Transverse colon (tissue), 4 donors: ENCODE measurements at places on chromosomes 12 and 14.

- no peak for DNase-seq
Measured at GRCh38 chr12:43104494-43104893, 447.5 kb downstream of the ADAMTS20 start.

DNA sequence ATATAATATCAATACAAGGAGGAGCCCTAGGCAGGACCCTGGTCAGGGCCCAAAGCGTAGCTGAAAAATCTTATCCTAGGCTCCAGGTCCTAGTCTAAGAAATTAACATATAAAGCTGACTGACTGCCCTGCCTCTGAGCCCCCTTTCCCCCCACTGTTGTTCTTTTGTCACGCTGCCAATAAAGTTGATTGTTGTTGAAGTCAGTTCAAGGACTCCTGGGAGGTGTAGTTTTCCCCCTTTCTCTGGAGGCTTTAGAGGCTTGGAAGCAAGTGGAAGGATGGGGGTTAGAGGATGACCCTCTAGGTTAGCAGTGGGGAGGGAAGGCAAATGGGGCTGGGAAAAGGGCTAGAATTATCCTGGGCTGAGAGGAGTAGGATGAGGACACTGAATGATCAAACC lies 3.2 kb downstream of the PPP1R1A start:
- no peak for DNase-seq

GRCh38 chr12:31951939-31952338 lies 7.3 kb upstream of the RESF1 start:
- no peak for DNase-seq

GRCh38 chr14:87613881-87614280 lies 379.1 kb downstream of the GALC start:
- no peak for DNase-seq

GRCh38 chr12:91988086-91988923 lies 157.3 kb downstream of the BTG1 start:
- DNase-seq, result no peak

GRCh38 chr12:103538397-103538796 lies 42.6 kb upstream of the C12orf42 start:
- no peak for DNase-seq

DNA sequence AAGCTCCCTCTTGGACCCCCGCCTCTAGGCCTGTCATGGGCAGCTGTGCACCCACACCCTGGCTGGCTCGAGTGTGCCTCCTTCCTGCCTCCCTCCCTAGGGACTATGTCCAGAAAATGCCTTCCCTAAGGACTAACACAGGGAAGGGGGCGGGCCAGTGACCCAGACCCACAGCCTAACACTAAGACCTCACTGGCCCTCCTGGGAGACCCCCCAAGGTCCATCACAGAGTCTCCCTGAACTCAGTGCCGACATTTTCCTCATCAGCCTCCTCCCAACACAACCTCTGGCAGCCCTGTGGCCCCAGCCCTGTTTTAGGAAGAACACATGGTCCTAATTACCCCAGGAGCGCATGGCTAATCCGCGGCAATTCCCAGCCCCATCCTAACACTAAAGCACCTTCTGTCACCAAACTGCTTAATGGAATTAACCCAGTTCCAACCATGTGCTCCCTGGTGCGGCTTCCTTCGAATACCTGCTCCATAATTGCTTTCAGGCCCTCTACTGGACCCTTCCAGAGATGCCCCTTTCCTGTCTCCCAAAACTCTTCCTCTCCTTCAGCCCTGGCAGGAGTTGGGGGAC lies 5.6 kb downstream of the MSI1 start:
- no peak for DNase-seq

DNA sequence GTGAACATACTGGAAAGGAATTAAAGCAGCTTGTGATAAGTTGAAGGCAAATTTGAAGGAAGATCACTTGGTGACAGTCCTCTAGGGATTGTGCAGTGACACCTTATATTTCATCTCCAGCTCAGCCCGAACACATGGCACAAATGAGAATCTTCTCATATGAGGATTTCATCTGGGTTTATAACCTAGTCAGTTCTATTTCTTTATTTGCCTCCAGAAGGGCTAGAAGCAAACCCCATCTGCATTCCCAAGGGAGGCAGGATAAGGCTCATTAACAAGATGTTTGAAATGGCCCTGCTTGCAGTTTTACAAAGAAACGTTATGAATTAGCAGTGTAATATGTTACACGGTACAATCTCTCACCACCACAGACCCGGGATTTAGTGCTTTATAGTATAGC lies 90.7 kb upstream of the KRR1 start:
- no peak for DNase-seq

GRCh38 chr12:6233121-6233971 lies 33.1 kb downstream of the CD9 start:
- peak; percentile 82 for DNase-seq

- DNase-seq, result no peak
Measured at GRCh38 chr14:95725685-95726336, 11.9 kb upstream of the TCL1A start.

- DNase-seq, result no peak
Measured at GRCh38 chr14:95300002-95300696, 19.6 kb downstream of the CLMN start.

GRCh38 chr14:39228509-39229221 lies 5.0 kb upstream of the MIA2 start:
- DNase-seq, result no peak

DNA sequence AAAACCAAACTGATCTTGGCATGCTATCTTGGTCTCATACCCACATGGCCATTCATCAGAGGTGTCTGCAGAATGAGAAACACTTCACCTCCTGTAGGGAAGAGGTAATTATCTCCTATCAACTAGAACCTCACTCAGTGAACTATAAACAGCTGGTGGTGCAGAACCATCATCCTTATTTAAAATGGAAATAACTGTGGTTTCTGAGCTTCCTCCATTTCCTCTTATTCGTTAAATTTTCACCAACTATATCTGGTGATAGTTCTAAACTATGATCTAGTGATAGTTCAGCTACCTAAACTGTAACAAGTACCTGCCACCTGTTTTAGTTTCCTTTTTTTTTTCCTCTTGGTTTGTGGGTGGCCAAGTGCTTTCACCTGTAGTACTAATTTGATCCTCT lies 218.5 kb downstream of the FUT8 start:
- no peak for DNase-seq

- no peak for DNase-seq
Measured at GRCh38 chr12:109156586-109156985, 40.2 kb downstream of the ACACB start.

DNA sequence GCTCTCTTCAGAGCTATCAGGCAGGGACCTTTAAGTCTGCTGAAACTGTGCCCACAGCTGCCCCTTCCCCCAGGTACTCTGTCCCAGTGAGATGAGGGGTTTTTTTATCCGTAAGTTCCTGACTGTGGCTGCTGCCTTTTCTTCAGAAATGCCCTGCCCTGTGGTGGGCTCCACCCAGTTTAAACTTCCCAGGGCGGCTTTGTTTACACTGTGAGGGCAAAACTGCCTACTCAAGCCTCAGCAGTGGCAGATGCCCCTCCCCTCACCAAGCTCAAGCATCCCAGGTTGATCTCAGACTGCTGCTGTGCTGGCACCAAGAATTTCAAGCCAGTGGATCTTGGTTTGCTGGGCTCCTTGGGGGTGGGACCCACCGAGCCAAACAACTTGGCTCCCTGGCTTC lies 46.9 kb upstream of the SLC16A7 start:
- DNase-seq, result no peak

- peak; percentile 76 for DNase-seq
Measured at GRCh38 chr12:7129872-7130691, at the start of gene CLSTN3. Gene CLSTN3, plus strand, starts transcription at chr12:7130371. Its CDS starts 278 bp downstream, at chr12:7130649.

- DNase-seq, result no peak
Measured at GRCh38 chr12:52284562-52285171, 6.7 kb downstream of the KRT81 start.

DNA sequence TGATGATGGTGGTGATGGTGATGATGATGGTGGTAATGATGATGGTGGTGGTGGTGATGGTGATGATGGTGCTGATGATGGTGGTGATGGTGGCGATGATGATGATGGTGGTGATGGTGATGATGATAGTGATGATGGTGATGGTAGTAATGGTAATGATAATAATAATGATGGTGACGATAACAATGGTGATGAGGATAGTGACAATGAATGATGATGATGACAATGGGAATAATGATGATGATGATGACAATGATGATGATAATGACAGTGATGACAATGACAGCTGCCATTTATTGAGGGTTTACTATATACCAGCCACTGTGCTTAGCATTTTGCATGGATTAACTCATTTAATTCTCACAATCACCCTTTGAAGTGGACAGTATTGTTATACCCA lies 94.6 kb downstream of the SRRM4 start:
- DNase-seq, result no peak

DNA sequence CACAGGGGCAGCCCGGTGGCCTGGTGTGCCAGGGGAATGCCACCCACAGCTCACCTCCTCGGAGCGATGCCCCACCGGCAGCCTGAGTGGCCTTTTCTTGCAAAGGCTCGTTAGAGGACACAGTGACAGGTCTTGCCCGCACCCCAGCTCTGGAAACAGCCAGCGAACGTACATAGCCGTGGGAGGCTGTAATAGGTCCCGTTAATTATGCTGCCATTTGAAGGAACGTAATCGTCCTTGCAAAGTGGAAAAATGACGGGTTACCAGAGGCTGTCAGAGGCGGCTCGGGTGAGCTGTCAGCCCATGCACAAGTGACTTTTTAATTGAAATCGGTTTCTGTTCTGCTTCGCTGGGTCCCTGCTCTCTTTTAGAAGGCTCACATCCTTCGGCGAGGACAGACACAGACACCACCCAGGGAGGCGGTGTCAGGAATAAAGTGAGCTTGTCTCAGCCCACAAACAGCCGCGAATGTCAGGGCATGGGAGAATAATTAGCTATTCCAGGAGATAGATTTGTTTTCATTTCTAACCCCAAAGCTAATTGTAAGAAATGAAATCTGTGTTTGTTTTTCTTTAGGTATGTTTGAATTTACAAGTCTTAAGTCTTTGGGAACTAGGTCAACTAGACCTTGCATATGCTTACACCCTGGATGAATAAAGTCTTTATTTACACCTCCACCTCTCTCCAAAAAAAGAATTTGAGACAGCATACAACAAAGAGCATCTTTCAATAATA lies 77.2 kb upstream of the RFLNA start:
- DNase-seq, result no peak

- no peak for DNase-seq
Measured at GRCh38 chr12:85621041-85621440, 215.2 kb downstream of the RASSF9 start.

GRCh38 chr12:951176-951575 lies 1.7 kb upstream of the RAD52 start:
- DNase-seq, result peak; percentile 11

- DNase-seq, result no peak
Measured at GRCh38 chr14:54784657-54785056, 118.0 kb downstream of the GCH1 start.

DNA sequence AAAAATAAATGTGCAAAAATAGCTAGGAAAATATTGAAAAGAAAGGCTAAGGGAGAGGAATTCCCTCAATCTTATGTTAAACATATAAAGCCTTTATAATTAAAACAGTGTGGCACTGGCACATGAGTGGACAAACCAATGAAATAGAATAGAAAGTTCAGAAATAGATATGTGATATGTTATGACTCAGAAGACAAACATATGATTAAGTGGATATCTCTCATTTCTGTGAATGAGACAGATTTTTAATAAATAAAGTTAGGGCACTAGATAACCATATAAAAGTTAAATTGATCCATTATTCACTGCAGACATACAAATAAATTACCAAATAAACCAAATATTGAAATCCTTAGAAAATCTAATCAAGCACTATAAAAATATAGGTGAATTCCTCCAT lies 73.0 kb downstream of the ALG10B start:
- no peak for DNase-seq

DNA sequence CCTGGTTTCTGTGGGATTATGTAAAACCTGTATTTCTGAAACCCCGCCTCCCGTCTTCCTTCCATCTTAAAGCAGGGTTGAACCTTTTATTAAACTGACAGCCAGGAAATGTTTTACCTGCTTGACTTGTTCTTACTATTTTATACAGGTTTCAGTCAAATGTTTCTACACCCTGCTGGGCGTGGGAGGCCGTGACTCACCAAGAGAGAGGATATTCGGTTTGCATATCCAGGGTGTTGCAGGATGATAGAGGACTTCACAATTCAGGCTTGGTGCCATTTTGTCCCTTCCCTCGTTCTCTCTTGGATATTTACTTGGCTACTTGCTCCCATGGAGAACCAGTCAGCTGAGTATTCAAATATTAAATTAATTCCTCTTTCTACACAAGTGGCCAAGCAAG lies 69.7 kb downstream of the ARF6 start:
- peak; percentile 75 for DNase-seq

DNA sequence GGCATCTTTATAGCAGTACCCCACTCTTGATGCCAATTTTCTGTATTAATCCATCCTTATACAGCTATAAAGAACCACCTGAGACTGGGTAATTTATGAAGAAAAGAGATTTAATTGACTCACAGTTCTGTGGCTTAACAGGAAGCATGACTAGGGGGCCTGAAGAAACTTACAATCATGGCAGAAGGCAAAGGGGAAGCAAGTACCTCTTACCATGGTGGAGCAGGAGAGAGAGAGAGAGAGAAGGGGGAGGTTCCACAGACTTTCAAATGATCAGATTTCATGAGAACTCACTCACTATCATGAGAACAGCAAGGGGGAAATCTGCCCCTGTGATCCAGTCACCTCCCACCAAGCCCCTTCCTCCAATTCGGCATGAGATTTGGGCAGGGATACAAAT lies 84.4 kb downstream of the SLC24A4 start:
- no peak for DNase-seq

DNA sequence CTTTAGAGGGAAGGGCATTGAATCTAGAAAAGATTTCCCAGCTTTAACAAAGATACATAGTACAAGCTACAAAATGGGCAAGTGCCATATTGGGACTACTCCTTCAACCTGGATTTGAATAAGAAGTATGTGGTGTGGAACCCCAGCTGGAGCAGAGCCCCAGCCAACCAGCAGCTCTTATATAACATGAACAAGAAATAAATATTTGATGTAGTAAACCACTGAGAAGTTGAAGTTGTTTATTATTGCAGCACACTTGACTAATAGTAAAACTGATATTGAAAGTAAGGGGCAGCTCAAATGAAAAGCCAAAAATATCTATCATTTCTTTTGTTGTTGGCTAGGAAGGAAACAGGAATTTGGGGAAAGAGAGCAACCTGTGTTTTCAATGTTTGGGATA lies 701.8 kb downstream of the TMTC2 start:
- DNase-seq, result no peak

DNA sequence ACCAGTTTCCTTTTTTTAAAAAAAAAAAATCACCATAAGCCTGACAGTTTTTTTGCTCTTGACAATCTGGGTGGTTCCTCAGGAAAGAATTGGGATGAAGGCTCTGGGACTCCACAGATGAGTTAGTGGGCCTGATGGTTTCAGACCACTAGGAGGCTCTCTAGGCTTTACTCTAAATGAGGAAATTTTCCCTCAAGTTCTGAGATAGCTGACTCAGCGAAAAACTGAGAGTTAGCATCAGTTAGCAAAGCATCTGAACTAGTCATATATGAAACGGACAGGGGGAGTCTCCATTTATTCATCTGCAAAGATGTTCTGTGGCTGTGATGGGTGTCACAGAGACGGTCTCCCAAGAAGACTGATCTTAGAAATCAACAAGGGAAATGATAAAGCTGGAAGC lies 314.3 kb upstream of the OR4E1 start:
- DNase-seq, result no peak

- DNase-seq, result peak; percentile 35
Measured at GRCh38 chr14:91575469-91576208, 65.5 kb upstream of the PPP4R3A start.

- DNase-seq, result peak; percentile 63
Measured at GRCh38 chr12:6226002-6226678, 25.9 kb downstream of the CD9 start.

- no peak for DNase-seq
Measured at GRCh38 chr12:28248555-28249145, 58.4 kb downstream of the CCDC91 start.
